Stimulated activated CD4-positive, alpha-beta T cell treated with anti-CD3 and anti-CD28 coated beads, Interleukin-15, amount 100 ng/mL, for 24 hours (primary cell): ENCODE measurements at places on chromosomes 1 and 21.

- DNase-seq, result no peak
These were observed 14.1 kb upstream of the WNT9A start for GRCh38 chr1:227961651-227962466.

GRCh38 chr1:182939413-182939812, 13.6 kb downstream of the SHCBP1L start:
- DNase-seq, result no peak

GRCh38 chr1:236888126-236888525, 93.0 kb downstream of the MTR start:
- DNase-seq, result no peak

- DNase-seq, result no peak
These were observed 29.2 kb downstream of the POFUT2 start for GRCh38 chr21:45258466-45258865.

- DNase-seq, result no peak
These were observed 33.2 kb downstream of the KIRREL1 start for GRCh38 chr1:158026651-158027050.

GRCh38 chr1:85746777-85747176, 38.5 kb upstream of the ZNHIT6 start:
- DNase-seq, result no peak

DNA sequence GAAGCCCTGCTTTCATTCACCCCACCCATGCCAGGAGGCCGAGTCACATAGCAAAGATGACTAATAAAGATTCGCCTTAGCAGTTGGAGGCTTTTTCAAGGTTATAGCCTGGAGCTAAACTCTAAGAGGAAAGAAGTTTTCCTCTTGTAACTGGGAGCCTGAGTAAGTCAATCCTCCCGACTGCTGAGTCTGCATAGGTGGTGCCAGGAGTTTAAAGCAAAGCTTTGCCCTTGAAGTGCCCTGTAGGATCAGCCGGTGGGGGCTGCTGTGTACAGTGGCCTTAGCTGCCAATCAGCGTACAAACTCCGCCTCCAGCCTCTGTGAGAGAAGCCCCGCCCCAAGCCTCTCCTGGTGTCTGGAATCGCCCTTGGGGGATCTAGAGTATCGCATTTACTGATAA, 147.5 kb upstream of the SPATA6 start:
- DNase-seq, result no peak

DNA sequence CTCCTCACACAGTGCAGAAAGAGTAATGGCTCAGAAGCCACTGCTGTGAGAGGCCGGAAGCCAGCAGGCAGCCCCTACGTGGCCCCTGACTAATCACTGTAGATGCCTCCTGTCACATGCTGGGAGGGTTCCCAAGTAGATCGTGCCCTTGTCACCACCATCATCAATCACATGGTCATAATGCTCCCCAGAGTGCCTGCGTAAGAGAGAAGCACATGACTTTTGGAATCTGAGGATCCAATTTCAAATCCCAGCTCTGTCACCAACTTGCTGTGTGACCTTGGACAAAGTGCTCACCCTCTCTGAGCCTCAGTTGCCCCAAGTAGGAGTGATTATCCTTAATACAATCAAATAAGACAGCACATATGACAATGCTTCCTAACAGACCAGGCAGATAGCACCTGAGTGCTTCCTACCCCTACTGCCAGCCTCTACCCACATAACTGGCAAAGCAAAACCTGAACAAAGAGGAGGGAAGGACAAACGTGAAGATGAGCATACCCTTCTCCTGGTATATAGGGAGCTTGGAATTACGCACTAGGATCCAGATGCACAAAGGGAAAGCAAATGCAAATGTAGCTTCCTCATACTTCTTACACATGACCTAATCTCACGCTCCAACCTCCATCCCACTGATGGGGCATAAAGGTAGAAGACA, 65.7 kb downstream of the SDC3 start:
- DNase-seq, result no peak

GRCh38 chr1:214072426-214073157, 84.8 kb downstream of the PROX1 start:
- DNase-seq, result no peak

DNA sequence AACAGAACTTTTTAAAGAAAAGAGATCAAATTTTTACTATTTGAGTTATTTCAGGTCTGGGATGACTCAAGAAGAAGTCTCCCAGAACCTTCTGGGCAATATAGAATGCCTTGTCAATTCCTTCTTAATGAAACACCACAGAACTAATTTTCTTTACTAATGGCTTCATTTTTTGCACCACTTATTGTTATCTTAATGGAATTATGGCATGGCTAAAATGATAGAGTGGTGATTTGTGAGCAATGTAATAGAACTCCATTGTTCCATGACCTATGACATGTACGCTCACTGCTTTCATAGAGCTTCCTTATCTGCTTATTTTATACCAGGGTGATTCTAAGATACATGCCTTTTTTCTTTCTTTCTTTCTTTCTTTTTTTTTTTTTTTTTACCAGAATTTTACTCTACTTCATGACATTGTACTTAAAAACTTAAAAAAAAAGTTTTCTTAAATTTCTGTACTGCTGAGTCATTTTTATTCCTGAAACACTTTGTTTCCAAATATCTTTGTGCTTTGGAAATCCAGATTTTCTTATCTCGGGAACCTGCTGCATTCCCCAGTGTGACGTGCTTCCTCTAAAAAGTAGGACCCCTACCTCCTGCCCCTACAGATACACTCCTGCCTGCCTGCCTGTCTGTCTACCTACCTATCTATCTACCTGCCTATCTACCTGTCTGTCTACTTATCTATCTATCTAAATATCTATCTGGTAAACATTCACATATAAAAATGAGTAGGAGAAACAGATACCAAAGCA, 284.9 kb downstream of the PBX1 start:
- DNase-seq, result no peak

DNA sequence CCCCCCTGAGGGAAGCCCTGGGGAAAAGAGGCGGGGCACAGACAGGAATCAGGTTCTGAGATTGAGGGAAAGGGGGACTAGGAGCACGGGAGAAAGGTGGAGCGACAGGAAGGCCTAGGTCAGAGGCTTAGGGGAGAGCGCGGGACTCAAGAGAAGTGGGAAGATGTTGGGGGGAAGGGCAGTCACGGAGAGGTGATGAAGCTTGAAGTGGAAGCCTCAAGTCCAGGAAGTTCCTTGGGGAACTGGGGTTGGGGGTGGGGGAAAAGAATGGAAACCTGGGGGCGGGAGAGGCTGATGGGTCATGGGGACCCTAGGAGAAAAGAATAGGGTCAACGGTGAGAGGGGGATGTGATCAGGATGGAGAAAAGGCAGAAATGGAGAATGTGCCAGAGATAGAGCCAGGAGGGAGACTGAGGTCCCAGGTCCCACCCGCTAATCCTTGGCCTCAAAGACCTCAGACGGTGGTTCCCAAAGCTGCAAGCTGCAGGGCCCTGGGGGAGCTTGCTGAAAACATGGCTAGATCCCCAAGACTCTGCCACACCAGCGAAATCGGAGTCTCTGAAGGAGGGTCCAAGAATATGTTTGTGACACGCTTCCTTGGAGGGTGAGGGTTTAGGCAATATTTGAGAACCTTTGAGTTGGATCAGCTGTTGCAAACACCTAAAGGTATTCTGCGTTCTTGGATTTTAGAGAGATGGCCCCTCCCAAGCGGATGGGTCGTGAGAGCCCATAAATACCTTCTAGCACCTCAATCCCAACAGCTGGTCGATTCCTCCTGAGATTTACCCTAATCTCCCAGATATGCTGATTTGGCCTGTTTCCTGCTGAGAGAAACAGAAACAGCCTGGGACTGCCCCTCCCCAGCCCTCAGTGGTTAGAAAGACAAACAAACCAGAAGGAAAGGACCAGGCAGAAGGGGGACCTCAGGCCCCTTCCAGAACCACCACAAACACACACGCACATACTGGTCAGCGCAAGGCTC, 3.6 kb downstream of the C1orf232 start:
- DNase-seq, result no peak

DNA sequence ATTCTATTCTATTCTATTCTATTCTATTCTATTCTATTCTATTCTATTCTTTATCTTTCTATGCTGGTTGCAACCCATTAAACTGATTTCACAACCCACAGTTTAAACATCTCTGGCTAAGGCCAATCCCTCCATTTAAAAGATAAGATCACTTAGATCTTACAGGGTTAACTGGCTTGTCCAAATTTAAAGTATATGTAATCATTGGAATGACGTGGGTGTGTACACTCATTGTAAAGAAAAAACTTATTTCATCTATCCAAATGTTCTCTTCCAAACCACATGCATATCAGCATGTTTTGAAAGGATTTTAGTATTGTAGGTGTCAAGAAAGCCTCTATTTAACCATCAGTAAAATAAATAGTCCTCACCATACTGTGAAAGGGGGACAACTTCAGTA, 299.6 kb upstream of the RUNX1 start:
- DNase-seq, result no peak

DNA sequence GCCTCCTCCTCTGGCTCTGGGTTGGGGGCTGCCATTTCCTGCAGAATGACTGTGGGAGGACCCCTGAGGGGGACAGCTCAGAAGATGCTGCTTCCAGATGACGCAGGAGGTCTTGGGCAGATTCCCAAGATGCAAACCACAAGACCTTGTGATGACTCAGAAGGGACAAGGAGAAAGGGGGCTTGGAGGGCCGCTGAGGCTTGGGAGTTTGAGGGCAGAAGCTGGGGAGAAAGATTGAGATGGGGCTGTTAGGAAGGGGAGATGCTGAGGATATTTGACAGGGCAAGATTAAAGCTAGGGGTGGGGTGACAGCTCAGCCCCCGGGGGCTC, 7.5 kb downstream of the PTPRU start:
- DNase-seq, result no peak

DNA sequence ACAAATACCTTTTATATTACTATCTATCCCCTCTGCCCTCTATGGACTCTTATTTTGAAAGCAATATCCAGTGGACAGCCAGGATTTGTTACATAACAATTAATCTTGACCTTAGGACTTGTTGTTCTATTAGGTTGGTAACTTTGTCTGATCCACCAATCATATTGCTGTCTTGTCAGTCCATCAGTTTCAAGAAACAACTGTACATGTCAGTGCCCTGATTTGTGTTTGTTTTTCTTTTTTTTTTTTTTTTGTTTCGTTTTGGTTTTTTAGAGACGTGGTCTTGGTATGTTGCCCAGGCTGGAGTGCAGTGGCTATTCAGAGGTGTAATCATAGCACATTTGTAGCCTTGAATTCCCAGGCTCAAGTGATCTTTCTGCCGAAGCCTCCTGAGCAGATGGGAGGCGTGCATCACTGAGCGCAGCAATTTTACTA, 1.5 kb upstream of the SCP2 start:
- DNase-seq, result no peak

- no peak for DNase-seq
These were observed 40.8 kb downstream of the RSPH1 start for GRCh38 chr21:42455196-42455595.

GRCh38 chr1:47558601-47559593, 121.1 kb downstream of the FOXD2 start:
- no peak for DNase-seq

- no peak for DNase-seq
These were observed 134.7 kb upstream of the ETV3 start for GRCh38 chr1:157272729-157273524.

GRCh38 chr21:35035581-35035980, 13.5 kb downstream of the RUNX1 start:
- DNase-seq, result no peak

- DNase-seq, result no peak
These were observed 959 bp downstream of the PADI6 start for GRCh38 chr1:17372955-17373354.

GRCh38 chr1:208670778-208671177, 426.6 kb upstream of the PLXNA2 start:
- no peak for DNase-seq

GRCh38 chr1:218557731-218558130, 212.6 kb downstream of the TGFB2 start:
- no peak for DNase-seq

DNA sequence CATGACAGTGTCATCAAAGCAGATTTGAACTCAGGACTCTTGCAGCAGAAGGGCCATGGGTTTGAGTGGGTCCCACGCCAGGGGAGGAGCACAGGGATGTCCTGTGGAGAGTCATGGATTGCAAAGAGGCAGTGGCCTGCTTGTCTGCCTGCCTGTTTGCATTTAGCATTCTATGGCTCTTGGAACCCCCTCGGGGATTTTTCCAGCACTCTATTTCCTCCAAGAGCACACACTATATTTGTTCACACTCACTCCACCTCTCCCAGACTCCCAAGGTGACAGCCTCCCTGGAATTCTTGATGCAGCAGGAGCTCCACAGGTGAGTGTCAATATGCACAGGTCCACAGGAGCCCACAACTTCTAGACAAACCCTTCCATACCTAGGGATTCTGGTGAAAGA, 73.1 kb upstream of the LRRN2 start:
- DNase-seq, result no peak

DNA sequence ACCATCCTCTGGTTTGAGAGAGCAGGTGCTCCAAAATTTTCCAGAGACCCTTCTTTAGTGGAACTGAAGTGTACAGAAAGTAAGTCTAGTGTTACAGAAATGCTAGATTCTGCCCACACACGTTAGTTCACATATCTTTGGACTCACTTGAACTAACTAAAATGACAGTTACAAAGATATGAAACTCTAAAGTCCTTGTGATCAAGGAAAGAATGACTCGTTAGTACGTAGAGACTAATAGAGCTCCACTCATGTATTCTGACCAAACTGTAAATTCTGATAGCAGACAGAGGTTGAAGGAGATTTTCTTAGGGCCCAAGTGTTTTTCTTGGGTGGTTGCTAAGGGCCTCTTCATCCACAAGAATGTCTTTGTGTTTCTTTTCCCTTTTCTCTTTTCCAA, 491.5 kb upstream of the B3GALT2 start:
- DNase-seq, result no peak

DNA sequence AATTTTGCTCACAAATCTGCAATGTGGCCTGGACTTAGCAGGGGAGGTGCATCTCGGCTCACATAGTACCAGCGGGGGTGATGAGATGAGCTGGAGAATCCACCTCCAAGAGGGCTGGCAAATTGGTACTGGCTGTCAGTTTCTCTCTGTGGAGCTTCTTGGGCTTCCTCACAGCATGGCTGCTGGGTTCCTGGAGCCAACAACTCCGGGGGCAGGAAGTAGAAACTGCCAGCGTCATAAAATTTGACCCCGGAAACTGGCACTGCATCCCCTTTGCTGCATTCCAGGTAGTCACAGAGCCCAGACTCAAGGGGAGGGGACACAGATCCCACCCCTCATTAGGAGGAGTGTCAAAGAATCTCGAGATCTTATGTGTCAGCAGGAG, 17.0 kb upstream of the TNFRSF1B start:
- no peak for DNase-seq
